ENCODE measurements at places on chromosomes 3 and 15.
A peak's percentile ranks its signal among the peaks of the same experiment; 100 is the strongest.

DNA sequence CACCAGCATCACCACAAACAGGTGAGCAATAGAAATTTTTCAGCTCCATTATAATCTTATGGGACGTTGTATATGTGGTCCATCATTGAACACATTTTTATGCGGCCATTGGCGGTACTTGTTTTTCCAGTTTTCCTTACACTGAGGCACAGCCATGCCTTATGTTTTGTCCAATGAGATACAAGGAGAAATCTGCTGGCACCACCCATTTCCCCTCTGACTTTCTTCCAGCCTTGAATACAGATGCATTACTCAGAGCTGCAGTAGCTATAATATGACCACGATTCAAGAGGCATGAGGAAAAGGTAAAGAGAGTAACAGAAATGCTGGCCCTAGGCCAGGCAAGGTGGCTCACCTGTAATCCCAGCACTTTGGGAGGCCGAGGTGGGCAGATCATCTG, 9.0 kb upstream of the PIK3R4 start:
- DNase-seq, result no peak

DNA sequence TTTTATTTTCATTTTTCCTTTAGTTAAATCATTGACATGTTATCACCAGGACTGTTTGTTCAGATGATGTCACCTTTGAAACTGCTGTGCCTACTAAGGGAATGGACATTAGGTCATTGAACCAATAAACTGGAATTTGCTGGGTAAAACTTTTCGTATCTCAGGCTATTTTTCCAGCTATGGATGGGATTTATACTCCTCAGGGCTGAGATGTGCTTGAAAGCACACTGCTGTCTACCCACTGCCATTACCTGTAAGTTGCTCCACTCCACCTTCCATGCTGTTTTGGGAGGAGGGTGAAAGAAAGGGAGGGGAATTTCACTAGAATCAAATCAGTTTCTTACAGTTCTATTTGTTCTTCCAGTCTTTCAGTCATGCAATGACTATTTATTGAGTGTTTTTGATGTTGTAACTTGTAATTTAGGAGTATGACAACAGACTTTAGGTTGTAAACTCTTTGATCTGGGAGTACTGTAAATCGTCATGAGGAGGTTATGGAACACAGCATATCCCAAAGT, 11.3 kb downstream of the EHD4 start:
- no peak for DNase-seq

DNA sequence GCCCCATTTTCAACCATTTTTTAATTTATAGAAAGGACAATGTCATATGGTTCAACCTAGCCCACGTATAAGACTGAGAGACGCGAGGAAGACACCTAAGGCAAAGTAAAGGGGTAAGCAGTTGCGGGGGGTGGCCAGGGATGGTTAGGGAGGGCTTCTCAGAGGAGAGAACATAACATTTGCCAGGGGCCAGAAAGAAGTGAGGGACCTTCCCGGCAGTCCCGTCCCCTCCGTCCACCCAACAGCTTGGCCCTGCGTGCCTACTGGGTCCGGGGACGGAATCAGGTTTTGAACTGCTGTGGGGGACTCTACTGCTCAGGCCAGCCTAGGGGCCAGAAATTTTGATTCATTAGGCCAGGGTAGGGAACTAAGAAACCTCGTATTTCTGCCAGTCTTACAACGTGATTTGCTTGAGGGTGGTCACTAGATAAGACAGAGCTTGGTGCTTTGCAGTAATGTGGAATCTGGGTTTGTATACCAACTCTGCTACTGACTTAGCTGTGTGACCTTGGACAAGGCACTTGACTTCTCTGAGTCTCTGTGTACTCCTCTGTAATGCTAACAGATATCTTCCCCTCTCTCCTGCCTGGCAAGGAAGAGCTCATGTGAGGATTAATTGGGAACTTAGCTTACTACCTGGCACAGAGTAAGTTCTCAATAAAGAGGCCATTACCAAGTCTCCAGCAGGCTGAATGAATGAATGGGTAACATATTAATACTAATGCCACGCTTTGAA, 734 bp upstream of the SLC6A20 start:
- no peak for DNase-seq

GRCh38 chr3:89113344-89113743, 5.9 kb downstream of the EPHA3 start:
- no peak for DNase-seq

DNA sequence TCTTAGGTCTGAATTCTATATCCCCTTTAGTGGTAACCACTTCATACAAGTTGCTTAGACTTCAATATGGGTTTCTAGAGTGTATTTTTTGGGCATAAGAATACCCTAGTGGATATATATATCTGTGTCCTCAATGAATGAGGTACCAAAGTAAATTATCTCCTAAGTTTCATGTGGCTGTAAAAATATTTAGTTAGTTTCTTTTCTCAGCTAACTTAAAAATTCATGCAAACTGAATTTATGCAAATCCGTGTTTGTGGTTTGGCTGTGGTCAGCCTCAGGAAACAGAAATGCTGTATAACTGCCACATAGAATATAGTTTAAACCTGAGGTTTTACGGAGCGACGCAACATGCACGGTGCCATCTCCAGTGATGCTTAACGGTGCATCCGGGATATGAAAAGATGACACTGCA, 80.3 kb downstream of the PEX5L start:
- DNase-seq, result no peak

DNA sequence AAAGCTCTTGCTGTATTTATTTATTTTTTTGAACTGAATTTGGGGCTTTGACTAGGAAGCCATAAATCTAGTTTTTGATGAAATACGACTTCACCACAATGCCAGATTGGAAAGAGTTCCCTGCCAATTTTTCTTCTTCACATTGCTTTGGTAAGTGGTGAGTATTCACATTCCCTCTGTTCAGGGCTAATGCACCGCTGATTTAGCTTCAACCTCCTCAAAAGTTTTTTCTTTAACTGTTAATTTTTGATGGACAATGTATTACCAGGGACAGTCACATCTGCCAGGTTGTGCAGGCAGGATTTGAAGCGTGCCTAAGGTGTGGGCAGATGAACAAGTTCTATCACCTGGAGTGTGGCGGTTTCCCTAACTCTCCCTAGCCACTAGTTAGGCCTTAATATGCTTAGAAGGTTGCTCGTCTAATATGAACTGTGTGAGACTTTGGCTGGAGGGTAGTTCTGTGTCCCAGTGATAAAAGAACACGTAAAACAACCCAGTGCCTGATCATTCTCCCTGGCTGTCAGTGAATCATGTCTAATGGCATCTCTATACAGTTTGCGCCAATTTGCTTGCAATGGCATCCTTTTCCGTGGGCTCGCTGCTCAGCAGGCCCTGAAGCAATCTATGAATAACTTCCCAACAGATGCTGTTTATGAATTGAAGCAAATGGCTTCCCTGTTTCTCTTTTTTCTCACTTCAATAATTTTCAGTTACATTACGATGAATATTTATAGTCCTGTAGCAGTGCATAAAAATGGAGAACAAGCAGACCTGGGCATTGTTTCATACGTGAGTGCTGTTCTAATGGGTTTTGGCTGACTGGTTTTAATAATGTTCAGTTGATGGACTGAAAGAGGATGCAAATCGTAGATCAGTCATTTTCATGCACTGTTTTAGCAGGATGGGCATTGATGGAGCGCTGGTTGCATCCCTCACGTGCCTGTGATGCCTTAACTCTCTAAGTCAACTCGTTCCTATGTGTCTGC, 243.2 kb upstream of the SUCLG2 start:
- DNase-seq, result no peak

DNA sequence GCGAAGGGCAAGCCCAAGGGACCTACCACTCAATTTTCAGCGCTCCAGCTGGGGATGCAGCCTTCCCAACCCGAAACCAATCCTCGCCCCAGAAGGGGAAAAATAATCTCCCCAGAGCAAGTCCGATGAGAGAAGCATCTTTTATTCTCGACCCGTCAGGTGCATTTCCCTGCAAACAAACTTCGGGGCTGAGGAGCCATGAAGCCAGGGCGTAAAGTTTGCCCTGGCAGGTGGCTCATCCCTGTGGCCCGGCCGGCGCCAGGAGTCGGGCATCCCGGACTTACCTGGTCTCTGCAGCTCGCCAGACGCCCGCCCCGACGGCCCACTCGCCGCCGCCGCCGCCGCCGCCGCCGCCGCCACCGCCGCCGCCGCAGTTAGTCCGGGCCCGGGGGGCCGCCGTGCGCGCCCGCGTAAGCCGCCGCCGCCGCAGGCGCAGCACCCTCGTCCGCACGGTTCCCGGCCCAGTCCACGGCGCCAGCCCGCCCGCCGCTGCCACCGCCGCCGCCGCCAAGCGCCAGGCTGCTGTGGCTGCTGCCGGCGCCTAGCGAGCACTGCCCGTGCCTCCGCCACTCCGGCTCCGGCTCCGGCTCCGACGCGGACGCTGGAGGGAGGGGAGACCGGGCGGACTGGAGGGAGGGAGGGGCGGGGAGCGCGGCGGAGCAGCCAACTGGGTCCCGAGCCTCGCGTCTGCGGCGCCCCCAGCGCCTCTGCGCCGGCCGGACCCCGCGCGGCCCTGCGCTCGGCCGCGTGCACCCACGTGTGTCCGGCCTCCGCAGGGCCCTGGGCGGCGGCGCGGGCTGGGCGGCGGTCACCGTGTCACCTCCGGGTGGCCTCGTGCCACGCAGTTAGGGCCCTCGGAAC, at the start of gene CNTN3:
Gene CNTN3, minus strand, starts transcription at position 553 of the 861 bp plus-strand sequence. CDS start 93,547 bp downstream, outside the sequence.
- DNase-seq, result peak; percentile 65
